Amniotic epithelial cell (primary cell): ENCODE measurements at places on chromosomes 5 and 9.
A peak's percentile ranks its signal among the peaks of the same experiment; 100 is the strongest.

- no peak for DNase-seq
These were observed 135.3 kb downstream of the HOMER1 start for GRCh38 chr5:79378510-79379186.

GRCh38 chr5:73950441-73950873 is 324.5 kb downstream of the ARHGEF28 start:
- DNase-seq, result no peak

- peak; percentile 66 for DNase-seq
These were observed 175.9 kb downstream of the ENC1 start for GRCh38 chr5:74464512-74465209.

GRCh38 chr9:99896119-99896518 is 10.3 kb upstream of the STX17 start:
- no peak for DNase-seq

DNA sequence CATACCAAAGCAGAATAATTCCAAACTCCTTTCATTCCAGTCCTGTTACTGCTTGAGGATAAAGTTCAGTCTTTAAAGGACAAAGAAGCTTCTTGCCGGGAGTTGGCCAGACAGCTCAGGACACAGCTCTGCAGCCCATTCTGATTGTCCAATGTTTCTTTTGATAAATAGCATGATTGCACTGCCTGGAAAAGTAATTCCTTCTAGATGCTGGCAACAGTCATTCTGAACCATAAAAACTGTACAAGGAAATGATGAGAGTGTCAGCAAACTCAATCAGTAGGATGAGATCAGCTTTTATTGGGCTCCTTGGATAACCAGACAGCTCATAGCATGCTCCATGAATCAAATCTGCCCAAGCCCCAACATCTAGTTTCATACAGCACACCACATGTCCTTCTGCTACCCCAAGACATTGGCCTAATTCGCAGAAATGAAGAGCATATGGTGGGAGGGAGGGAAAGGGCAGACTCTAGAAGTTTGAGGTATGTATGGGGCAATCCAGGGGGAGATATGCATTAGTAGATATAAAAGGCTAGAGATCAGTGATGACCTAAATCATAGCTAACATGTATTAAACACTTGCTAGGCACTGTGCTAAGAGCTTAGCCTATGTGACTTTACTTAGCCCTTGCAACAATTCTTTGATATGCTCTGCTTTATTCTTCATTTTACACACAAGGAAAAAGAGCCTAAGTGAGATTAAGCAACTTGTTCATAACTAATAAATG is 219.9 kb upstream of the NREP start:
- no peak for DNase-seq

DNA sequence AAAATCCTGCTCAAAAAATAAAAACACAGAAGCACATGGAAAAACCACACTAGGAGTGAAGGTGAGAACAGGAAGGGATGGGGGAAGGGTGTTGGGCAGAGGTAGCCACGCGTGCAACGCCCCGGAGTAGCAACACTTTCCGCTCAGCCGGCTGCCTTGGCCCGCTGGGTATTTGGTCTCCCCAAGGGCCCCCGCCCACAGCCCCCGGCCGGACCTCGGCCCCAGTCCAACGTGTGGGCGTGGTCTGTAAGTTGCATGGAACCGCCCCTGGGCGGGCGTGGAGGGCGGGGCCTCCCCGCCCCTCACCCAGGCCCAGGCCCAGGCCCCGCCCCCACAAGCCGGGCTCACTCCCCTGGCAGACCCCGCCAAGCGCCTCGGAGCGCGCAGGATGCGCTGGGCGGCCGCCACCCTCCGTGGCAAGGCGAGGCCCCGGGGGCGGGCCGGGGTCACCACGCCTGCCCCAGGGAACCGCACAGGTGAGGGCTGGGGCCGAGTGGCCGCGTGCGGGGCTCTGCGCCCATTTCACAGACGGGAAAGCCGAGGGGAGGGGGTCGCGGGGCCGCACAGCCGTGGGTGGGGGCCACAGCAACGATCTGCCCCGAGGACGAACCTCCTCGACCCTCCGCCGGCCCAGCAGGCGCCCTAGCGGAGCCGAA is at the start of gene SUSD3:
TSS of gene SUSD3 (plus strand) at position 347 of the 656 bp plus-strand sequence. CDS start at position 389, 42 bp downstream.
- no peak for DNase-seq

- DNase-seq, result peak; percentile 47
These were observed 122.8 kb upstream of the STC2 start for GRCh38 chr5:173451031-173451430.

DNA sequence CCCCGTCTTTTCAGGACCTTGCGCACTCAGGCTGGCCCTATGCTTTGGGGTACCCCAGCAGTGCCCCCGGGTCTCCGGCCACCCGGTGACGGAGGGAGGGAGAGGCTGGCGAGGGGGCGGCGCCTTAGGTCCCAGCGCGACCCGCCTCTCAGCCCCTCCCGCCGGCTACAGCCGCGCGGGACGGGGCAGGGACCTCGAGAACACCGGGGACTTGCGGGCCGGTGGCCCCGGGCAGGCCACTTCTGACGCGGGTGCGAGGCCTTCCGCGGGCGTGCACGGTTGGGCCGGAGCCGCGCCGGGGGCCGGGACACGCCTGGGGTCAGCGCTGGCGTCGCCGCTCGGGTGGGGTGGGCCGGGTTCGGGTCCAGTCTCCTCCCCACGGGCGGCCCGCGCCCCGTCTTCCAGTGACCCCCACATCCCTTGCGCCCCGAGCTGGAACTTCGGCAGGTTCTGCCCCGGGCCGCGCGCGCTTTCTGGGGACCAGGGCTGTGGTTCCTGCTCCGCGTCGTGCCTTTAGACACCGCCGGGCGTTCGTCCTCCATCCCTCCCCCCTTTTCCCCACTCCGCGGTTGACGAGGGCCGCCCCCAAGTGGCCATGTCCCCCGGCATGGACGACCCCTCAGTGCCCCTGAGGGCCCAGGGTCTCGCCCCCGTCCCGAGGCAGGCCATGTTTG is 3.8 kb upstream of the SQSTM1 start:
- no peak for DNase-seq

DNA sequence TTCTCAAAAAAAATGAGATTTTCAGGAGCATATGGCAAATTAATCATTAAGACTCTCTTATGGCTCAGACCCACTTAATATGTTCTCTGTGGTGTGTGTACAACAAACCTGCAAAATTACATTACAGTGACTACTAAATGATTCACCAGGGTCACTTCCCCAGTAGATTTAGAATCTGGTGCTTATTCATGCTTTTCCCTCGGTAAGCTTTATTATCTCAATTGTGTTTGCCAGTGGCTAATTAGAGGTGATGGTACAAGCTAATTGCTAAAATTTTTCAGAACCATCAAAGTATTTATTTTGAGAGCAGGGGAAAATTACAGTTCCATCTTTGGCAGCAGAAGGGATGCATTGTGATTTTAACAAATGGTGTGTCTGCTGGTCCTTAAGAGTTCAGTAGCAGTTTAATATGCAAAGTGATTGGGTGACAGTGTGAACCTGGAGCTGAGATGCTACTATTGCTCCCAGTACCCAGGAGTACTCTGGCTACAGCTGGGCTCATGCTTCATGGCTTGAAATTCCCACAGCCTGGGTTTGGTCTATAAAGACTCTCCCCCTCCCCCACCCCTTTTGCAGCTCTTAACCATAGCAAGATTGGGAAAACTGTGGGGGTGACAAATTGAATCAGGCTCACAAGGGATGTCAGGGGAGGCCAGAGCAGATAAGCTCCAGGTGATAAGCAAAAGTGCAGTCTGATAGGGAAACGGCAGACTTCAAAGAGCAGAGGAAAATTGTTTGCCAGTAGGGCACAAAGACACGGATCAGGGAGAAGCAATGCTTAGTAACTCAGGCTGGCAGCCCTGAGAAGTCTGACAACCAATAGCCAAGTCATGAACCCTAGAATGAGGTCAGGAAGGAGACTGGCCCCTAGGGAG is 92.8 kb upstream of the RAD23B start:
- peak; percentile 78 for DNase-seq

DNA sequence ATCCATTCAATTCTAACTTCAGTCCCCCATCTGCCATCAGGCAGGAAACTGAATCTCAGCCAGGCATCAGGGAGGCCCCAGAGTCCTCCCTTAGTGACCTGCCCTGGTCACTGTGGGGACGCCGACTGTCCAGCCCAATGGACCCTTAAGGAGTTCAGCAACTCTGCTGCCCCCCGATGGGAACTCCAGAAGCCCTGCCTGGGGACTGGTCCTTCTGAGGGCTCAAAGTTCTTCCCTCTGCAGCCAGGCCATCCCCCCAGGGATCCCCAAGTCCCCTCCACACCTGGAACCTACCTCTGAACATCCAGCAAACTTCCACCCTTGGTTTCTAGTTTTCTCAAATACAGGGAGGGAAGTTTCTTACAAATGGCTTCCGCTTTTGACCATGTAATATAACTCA is 76.8 kb downstream of the UBE2QL1 start:
- no peak for DNase-seq

GRCh38 chr9:11182001-11182400 is 569.2 kb upstream of the PTPRD start:
- peak; percentile 2 for DNase-seq

- no peak for DNase-seq
These were observed 731.8 kb downstream of the SEMA5A start for GRCh38 chr5:8814105-8814504.

GRCh38 chr9:112174222-112174964 is 704 bp downstream of the SUSD1 start:
- no peak for DNase-seq

DNA sequence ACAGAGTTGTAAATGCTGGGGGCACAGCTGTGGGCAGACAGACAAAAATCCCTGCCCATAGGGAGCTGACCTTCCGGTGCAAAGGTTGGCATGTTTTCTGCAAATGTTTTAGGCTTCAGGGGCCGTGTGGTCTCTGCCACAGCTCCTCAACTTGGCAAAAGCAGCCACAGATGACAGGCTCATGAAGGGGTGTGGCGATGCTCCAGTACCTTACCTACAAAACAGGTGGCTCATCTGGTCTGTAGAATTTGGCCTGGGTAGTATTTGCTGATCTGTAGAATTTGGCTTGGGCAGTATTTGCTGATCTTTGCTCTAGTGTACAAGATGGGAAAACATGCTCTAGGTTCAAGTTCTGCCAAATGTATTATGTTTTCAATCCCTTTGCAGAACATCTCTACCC is 283.9 kb downstream of the GADD45G start:
- no peak for DNase-seq

DNA sequence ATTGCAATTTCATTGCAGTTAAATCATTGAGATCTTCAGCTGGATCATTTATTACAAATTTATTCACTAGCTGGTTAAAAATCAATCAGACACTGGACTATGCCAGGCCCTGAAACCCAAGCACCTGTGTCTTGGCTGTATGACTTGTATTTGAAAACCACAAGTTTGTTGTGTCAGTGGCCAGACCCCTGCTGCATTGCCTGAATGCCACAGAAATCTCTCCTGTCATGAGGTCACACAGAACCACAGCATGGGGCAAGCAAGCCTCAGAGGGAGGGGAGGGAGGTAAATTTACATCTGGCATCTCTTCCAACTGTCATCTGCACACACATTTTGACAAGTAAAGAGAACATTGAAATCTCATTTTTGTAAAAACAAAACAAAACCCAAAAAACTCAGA is 90.0 kb downstream of the ARRDC3 start:
- peak; percentile 68 for DNase-seq
